Naive thymus-derived CD4-positive, alpha-beta T cell (primary cell): ENCODE measurements at places on chromosomes 5 and 9. TPM values are rescaled to one million over a fixed set of nuclear protein-coding genes. Genes with fewer than 3 reads are reported as not detected.

DNA sequence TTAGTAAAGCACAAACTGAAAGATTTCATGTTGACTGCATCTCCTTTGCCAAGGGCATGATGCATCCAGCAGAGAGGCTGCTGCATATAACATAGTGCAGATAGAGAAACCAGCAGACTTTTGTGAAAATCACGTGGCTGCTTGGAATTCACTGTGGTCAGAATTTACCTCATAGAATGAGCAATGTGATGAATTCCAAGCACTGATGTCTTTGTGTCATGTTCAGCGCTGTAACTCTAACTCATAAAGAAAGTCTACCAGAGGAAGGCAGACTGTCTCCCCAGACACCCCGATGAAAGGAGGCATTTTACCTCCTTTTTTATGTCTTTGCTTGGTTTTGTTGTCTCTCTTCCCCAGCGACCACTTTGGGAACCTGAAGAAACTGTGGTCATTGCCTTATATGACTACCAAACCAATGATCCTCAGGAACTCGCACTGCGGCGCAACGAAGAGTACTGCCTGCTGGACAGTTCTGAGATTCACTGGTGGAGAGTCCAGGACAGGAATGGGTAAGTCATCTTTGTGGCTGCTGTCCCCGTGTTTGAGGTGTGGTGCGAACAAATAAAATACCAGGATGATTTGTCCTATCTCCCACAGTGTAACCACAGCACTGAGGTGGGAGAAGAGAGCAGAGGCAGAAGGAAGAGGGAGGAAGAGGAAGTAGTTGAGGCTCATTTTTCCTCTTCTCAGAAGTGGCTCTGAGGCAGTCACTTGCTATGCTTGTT is 42.0 kb downstream of the ITK start:
- peaks cover 83% of the 10 kb centered on the region for H3K36me3 ChIP-seq
- peak overlapping the region; percentile 77 for H3K27ac ChIP-seq
- peaks cover 75% of the 10 kb centered on the region for H3K4me1 ChIP-seq
- H3K27me3 ChIP-seq: no peaks in the 10 kb centered on the region
- H3K4me3 ChIP-seq: peak overlapping the region; percentile 22
- DNase-seq: no peak

DNA sequence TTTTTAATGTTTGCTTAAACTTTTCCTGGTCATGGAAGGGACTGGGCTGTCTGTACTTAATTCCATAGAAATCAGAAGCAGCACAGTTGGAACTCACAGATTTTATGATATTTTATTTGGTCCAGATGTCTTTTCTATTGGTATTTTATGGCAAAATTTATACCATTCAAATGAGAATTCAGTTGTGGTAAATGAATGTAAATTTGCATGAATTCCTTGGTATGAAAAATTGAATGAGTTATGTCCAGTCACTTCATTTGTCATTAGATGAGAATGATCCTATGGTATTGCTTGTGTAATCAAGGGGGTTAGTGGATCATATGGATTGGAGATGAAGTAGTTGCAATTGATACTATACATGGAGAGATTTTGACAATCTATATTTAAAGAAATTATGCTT is 188.0 kb downstream of the KDM4C start:
- H3K4me3 ChIP-seq: no peak overlapping the region
- DNase-seq: no peak

The CFAP90 gene
- total RNA-seq: not detected

The RNF183 gene
- not detected for total RNA-seq
